ENCODE measurements at places on chromosomes 7 and 10.

- peak; percentile 94 for DNase-seq
Observed at GRCh38 chr7:12715372-12716133, 28.1 kb downstream of the ARL4A start.

GRCh38 chr7:84633-85020 lies 107.7 kb upstream of the FAM20C start:
- no peak for DNase-seq

DNA sequence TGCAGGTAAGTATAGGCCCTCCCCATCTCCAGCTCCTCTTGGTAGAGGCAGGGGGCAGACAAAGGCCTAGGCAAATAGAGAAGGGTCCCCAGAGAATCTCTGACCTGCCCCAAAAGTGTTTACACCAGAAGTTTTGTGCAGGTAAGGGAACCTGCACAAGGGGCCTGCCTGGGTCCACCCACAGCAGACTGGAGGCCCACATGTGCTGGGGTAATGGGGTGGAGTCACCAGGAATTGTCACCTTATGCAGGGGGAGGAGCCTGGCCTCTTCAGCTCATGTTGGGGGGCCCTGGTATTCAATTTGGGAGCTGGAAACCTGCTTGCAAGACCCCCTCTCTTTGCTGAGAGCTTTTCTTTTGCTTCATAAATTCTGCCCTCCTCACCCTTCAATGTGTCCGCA lies 302.7 kb downstream of the ZEB1 start:
- DNase-seq: no peak

DNA sequence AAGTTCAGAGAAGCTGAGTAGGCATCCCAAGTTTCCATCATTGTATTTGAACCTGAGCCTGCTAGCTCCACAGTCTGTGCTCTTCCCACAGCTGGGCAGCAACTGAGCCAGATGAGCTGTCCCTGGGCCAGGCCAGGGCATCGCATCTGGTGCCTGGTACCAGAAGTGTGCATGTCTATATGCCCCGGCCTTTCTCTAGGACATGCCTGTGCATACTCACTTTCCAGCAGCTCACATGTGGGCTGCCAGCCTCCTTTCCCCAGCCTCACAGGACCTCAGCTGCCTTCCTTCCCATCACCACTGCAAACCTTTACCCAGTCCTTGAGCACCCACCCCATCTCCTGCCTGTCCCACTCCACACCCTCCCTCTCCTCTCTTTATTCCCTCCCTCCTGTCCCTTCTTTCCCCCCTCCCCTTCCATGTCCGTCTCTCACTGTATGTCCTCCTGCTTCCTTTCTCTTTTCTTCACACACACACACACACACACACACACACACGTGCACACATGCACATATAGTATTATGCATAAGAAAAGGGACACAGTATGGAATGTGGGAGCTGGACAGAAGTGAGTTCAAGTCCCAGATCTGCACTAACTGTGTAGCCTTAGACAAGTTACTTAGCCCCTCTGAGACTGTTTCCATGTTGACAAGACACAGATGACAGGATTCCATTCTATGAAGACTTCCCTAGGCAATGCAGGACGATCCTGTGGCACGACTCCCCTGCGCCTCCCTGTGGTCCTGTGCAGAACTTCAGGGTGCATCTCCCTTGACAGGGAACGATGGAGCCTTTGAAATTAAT lies 10.9 kb downstream of the CDHR1 start:
- DNase-seq: peak; percentile 82

- no peak for DNase-seq
Observed at GRCh38 chr10:78255214-78255613, 221.6 kb downstream of the RPS24 start.

DNA sequence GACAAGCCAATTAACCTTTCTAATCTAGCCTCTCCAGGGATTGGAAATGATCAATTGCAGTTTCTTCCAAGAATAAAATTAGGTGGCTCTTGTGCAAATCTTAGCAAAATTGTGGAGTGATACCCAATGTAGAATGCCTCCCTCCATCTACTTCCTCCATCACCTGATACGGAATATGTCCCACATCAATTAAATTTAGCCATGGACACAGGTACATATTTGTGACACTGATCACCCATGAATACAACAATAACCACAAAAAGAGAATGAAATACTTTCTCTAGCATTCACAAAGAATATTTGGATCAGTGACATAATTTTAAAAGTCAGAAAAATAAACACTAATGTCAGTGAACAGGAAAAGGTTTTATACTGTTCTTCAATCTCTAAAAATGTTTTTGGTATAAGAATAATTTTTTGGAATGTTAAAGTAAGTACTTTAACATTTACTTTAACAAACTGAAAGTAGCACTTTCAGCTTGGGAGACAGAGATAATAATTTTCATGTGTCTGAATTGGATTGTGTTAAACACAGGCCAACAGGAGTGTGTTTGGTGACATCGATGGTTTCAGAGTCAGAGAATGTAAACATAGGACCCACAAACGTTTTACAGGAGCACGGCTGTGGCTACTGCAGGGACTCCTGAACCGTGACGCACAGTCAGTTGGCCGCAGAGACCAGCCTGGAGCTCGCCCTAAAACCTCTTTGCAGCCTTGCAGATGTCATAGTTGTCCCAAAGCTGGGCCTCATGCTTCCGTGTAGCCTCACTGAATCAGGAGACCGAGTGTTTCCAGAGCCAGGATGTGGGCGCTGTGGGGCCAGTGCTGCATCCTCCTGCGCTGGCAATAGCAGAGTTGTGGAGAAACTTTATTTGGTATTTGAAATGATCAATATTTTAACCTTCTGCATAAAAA lies 7.2 kb downstream of the RBM20 start:
- DNase-seq: no peak

GRCh38 chr7:29314148-29314547 lies 119.6 kb downstream of the CHN2 start:
- DNase-seq: peak; percentile 59

GRCh38 chr7:42745357-42746059 lies 166.4 kb downstream of the C7orf25 start:
- DNase-seq: peak; percentile 24

DNA sequence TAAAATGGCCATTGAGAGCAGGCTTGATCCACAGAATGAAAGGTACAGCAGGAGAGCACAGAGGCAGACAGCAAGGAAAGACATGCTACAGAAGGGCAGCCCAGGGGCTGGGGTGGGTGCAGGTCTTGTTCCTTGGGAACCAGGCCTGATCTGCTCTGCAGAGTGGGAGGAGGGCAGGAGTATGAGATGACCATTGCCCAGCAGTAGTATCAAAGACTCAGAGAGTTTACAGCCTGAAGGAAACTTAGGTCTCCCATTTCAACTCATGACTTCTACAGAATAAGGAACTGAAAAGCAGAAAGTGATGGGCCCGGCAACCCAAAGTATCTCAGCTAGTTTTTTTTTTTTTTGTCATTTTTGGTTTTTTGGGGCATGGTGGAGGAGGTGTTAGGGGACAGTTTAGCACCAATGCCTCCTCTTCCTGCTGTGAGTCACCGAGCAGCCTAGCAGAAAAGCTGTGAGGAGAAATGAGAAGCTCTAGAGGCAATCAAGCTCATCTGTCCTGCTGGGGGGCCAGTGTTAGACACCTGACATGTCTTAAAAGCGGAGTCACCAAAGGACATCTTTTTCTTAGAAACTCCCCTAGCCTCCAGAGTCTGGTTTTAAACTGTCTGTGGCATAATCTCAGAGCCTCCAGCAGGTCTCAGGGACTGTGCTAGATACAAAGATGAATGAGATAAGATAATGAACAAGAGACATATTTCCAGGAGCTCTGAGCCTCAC lies 34.3 kb upstream of the HERPUD2 start:
- DNase-seq: peak; percentile 61

GRCh38 chr7:11533229-11533820 lies 298.7 kb downstream of the THSD7A start:
- DNase-seq: no peak

GRCh38 chr10:1188558-1189135 lies 132.5 kb downstream of the WDR37 start:
- no peak for DNase-seq

GRCh38 chr10:118308664-118309063 lies 33.5 kb downstream of the FAM204A start:
- DNase-seq: peak; percentile 10

DNA sequence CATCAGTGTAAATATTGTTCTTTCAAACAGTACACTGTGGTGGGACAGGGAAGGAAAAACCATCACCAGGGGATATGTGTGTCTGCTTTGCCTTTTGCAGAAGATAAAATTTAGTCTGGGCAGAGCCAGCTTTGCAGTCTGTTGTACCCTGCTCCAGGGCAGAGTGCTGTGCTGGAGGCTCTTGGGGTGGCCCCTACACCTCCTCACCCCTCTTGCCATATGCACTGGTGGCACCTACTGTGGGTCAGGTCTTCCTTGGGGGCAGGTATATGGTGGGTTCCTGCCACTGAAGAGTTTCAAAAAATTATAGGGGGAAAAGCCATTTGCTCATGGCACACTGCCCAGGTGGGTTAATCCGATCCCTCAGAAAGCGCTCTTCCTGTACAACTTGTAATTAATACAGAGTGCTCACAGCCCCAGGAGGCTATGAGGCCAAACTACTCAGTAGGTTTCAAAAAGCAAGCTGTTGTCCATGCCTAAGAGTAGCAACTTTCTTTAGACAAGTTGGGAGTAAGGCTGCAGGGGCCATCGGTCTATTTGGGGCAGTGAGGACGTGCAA lies 112.7 kb upstream of the BMPER start:
- no peak for DNase-seq

DNA sequence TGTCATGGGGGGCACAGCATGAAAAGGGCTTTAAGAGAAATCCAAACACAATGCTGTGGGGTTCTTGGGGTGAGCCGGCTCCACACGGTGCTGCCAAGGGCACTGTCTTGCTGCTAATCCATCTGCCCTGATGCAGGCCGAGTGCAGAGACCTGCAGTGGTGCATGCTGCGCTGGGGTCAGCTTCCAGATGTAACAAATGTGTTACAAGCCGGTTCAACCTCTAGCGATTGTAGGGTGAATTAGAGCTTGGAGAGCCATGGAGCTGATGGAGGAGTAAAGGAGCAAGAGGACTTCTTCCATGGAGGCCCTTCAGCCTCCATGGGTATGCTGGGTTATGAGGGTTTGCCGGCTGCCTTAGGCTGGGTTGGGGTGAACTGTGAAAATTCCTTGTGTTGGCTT lies 402.3 kb downstream of the TYW1 start:
- no peak for DNase-seq

GRCh38 chr7:142381727-142382390 lies 124.0 kb upstream of the PRSS58 start:
- no peak for DNase-seq

DNA sequence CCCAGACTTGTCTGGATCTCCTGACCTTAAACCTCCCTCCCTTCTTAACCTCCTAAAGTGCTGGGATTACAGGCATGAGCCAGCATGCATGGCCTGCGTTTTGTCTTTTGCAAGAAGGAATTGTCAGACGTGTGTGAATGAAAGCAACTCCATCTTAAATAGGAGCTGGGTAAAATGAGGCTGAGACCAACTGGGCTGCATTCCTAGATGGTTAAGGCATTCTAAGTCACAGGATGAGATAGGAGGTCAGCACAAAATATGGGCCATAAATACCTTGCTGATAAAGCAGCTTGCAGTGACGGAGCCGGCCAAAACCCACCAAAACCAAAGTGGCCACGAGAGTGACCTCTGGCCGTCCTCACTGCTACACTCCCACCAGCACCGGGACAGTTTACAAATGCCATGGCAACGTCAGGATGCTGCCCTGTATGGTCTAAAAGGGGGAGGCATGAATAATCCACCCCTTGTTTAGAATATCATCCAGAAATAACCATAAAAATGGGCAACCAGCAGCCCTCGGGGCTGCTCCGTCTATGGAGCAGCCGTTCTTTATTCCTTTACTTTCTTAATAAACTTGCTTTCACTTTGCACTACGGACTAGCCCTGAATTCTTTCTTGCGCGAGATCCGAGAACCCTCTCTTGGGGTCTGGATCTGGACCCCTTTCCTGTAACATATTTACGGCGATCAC lies 41.2 kb upstream of the SDK1 start:
- DNase-seq: no peak

DNA sequence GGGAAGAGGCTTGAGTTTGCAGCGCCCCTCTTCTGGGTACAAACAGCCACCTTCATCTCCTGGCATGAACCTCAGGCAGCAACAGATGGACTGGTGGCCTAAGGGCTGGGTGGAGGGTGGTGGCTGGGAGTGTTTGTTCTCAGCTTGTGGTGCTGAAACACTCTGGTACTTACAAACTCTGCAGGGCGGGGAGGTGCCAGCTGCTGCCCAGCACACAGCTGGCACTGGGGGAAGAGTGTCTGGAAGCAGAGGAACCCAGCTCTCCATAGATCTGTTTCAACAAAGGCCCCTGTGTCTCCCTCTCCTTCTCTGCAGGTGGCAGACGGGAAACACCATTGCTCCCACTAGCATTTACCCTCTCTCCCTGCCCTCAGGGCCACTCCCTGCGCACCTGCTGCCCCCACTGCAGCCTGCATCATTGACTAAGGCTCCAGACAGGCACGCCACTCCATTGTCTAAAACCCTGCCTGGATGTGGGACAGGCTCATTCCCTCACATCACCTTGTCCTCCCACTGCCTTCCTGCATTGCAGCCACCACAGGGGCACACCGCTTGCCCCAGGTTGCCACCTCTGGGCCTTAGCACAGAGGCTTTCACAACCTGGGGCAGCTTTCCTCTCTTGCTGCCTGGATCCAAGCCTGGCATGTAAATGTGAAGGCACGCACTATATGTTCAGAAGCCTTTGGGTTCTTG lies 6.5 kb downstream of the ARHGAP22 start:
- DNase-seq: no peak

DNA sequence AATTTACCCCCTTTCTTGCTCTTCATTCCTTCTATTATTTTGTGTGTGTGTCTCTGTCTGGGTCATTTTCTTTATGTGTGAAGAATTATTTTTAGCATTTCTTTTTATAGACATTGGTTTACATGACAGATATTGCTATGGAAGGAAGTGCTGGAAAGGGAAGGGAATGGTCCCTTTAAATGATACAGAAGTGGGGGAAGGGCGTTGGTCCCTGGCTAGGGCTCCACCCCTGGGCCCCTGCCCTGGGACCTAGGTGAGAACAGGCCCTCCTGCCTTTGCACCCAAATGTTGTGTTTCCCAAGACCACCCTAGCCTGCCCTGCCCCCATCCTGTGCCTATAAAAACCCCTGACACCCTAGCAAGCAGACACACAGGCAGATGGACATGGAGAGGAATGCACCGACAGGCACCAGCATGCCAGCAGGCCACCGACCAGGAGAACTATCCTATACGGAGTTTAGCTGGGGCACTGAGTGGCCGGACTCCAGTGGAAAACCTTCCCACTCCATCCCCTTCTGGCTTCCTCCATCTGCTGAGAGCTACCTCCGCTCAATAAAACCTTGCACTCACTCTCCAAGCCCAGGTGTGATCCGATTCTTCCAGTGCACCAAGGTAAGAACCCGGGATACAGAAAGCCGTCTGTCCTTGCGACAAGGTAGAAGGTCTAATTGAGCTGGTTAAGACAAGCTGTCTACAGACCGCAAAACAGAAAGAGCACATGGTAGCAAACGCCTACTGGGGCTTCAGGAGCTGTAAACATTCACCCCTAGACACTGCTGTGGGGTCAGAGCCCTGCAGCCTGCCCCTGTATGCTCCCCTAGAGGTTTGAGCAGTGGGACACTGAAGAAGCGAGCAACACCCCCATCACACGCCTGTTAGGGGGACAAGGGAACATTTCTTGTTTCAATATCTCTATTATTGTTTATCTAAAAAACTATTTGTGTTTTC lies 515.7 kb downstream of the SORCS1 start:
- no peak for DNase-seq

All from OCI-M1 (cell line).